ENCODE measurements at places on chromosomes 12 and 14.
A peak's percentile ranks its signal among the peaks of the same experiment; 100 is the strongest.

DNA sequence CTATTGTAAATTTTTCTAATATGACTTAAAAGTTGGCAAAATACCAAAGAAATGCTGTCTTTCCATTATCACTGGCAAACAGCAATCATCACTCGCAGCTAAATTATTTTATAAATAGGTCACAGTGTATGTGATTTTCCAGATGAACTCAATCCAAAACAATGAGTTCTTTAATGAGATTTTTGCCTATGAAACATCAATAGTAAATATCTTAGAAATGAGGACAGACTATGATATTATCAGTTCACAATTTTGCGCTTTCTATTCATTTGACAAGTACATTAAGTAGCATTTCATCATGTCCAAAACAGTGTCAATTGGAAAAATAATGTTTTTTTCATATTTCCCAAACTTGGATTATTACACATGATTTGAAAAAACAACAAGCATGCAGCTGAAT lies 65.7 kb downstream of the PIK3C2G start:
- no peak for DNase-seq

DNA sequence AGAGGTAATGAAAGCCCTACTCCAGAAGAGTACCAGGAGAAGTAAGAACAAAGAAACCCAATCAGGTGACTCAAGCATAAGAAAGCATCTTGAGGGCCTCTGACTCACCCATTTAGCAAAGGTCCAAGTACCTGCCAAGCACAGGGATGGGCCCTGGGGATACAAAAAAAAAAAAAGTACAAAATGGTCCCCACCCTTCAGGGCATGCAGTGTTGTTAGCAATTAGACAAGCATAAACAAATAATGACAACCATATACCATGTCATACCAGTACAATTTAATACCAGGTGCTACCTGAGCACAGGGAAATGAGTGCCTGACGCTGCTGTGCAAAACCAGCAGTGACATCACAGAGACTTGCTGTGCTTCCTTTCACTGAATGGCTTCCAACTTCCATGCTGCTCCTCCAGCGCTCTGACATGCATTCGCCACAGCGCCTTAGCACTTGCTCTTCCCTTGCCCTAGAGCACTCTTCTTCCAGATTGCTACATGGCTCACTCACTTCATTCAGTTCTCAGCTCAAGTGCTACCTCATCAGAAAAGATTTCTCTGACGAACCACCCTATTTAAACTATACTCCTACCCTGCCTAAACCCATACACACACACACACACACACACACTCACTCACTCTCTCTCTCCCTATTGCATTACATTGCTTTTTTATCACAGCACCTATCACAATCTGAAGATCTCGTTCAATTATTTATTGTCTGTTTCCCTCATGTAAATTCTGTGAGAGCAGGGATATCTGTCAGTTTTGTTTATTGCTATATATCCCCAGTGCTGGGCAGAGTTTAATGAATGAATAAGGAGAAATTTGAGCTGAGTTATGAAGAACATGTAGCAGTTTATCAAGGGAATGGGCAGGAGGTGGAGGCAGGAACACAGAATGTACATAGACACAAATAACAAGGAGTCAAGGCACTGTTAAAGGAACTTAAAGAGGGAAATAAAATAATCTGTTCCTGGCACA lies 12.9 kb upstream of the EPS8 start:
- peak; percentile 83 for DNase-seq

GRCh38 chr14:39946807-39947206 lies 514.6 kb upstream of the FBXO33 start:
- peak; percentile 46 for DNase-seq

DNA sequence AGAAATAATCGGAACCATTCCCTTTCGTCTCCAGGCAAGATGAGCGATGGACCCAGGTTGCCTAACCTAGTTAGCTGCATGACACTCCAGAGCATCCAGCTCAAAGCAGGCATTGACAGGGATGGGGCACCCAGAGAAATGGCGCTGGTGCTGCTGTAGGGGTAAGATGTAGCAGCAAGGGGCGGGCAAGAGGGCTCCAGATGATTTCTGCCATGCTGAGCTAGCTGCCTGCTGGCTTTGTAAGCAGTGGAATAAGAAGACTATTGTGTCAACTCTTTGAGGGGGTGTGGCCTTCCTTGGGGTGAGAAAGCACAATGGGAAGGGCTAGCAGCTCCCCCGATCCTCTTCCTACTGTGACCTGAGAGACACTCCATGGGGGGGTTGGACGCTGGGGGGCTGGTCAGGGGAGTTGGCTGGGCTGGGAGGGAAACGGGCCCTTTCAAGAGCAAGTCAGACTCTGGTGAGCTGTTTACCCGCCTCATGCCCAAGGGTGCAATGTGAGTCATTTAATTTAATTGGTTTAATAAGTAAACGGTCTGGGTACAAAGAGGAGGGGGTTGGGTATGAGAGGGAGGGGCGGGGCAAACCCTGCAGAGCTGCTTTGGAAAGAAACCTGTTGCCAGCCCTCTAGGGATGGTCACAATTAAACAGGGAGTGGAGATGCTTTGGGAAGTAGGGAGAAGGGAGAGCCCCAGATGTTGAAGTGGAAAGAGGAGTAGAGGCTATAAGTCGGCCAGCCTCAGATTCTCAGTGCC lies 50.5 kb downstream of the B4GALNT3 start:
- DNase-seq: peak; percentile 35

GRCh38 chr12:47080725-47081502 lies 1.2 kb upstream of the AMIGO2 start:
- DNase-seq: peak; percentile 89

GRCh38 chr14:57071639-57072038 lies 197.1 kb downstream of the EXOC5 start:
- no peak for DNase-seq

- DNase-seq: peak; percentile 34
Measured at GRCh38 chr12:102631274-102631673, 150.9 kb upstream of the IGF1 start.

DNA sequence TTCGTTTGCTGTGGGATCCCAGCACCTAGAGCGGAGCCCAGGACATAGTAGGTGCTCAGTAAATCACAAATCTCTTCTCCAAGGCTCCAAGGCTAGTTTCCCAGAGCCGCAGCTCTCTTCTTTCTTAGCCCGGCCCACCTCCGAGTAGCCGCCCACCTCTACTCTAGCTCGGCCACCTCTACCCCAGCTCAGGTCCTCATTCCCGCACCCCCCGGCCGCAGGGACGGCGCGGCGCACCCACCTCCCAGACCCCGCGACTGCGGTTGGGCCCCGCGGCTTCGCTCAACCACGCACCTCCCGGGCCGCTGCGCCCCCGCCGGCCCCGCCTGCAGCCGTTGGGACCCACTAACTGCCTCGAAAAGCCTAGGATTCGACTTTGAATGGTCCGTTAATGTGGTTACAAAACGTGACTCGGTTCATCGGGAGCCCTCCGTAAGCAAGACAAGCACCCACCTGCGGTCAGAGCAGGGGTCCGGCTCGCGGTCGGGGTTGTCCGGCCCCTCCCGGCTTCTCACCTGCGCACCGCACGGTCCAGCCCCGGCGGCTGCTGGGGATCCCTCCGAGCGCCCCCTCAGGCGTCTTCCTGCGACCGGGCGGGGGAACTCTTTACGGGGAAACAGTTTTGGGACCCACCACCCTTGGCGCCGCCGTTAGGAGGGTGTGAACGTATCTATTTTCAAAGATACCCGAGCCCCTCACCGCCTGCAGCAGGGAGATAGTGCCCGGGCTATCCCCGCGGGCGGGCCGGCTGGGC lies at the start of gene SLC2A14:
SLC2A14 (minus strand) TSS at position 350 of the 754 bp plus-strand sequence. CDS start 3,035 bp downstream, outside the sequence.
- no peak for DNase-seq

GRCh38 chr12:53995002-53995377 lies 5.0 kb upstream of the HOXC9 start:
- DNase-seq: no peak

- DNase-seq: no peak
Measured at GRCh38 chr12:130444061-130444460, 106.4 kb downstream of the PIWIL1 start.

DNA sequence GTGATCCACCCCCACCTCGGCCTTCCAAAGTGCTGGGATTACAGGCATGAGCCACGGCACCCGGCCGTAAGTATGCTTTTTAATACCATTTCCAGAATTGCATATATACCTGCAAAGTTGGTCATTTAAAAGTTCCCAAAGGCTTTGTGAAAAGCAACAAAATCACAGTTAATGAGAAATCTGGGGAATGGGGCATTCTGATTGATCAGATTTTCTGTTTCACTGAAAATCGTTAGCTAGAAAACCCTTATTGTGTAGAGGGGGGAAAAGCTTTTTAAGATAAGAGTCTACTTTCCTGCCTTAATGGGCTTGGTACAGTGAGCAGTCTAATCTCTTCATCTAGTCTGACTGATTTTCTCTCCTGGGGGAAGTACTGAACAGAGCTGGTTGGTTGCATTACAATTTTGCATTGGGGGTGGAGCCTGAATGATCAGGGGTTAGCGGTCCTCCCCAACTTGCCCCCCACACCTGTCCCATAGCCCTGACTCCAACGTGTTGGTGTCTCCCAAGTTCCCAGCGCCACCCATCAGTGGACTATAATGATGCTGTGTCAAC lies 23.8 kb downstream of the IL31 start:
- no peak for DNase-seq

DNA sequence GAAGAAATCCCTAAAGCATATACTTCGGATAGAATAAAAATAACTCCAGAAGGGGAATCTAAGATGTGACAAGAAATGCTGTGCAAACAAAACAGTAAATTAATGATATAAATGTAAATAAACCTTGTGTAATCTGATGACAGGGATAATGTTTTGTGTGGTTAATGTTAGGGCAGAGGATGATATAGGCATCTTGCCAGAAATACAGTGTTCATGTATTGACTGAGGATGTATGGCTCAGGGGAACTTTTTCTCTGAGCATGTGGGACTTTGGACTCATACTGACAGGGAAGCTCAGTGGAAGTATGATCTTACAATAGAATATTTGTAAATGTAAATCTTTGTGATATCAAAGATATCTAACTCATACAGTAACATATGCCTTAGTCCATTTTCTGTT lies 420.2 kb downstream of the TMTC2 start:
- no peak for DNase-seq

DNA sequence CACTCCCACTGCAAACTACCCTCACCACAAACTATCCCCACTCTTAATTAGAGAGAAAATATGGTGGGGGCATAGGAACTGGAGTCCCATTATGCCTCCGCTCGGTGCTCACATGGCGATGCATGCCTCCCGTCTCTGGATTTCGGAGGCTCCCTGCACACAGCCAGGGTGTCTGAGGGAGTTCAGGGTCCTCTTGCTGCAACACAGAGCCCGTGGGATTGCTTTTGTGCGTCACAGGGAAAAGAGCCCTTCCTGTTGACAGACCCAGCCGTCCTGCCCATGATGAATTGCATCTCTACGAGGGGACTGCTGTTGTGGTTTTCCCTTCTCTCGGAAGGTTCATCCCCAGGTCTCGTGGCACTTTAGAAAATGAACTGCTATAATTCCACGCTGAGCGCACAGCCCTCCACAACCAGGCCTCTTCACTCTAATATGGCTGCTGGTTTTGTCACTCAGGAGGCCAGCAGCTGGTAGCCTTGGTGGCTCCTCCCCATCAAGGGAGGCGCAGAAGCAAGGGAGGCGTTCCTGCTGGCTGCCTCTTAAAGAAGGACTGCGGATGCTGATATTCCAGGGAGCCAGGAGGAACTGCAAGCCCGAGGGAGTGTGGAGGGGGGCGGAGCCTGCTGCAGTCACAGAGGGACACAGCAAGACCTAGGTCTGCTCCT lies 158.0 kb downstream of the KCNA5 start:
- DNase-seq: no peak

- DNase-seq: peak; percentile 50
Measured at GRCh38 chr12:52874573-52875435, 26.0 kb upstream of the KRT78 start.

DNA sequence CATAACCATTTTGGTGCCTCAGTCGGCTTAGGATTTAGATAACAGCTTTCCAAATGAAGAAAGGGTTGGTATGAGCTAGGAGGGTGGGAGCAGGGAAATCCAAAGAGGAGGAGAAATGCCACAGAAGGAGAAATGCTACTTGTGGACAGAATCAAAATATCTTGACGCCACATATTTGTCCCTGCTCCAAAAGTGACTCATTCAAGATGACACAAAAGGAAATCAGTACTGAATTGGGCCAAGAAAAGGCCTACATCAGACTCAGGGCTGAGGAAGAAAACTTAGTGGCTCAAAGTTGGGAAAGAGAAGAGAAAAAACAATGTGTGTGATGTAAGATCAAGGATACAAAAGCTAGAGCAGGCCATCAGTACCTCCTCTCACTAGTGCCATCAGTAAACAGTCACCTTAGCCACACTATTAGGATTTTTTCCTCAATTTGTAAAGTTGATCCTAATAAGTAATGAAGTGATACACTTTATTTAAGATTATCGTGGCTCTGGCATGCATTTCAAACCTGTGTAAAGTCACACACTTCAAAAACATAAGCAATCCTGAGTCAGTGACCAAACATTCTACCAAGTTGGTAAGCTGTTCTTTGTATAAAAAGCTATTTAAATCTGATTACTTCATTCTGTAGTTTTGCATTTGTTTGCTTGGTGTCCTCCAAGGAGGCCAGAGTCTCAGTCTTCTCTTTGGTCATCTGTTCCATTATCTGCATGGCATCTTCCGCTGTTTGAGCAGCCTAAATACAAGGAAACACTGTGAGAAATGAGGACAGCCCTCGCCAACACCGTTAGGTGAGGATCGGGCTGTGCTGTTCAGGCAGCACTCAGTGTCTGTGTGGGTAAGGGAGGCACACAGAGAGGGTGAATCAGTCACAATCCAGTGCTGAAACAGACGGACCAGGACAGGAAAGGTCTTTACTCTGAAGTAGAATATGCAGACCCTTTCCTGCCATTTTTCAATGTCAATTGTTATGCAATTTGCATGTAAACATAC lies 52.6 kb upstream of the VPS33A start:
- peak; percentile 63 for DNase-seq

- no peak for DNase-seq
Measured at GRCh38 chr12:69055706-69056105, 122.7 kb upstream of the CPM start.

- DNase-seq: no peak
Measured at GRCh38 chr14:30759172-30760125, 114.9 kb upstream of the COCH start.

GRCh38 chr12:9758119-9758518 lies 2.6 kb downstream of the CD69 start:
- DNase-seq: no peak

DNA sequence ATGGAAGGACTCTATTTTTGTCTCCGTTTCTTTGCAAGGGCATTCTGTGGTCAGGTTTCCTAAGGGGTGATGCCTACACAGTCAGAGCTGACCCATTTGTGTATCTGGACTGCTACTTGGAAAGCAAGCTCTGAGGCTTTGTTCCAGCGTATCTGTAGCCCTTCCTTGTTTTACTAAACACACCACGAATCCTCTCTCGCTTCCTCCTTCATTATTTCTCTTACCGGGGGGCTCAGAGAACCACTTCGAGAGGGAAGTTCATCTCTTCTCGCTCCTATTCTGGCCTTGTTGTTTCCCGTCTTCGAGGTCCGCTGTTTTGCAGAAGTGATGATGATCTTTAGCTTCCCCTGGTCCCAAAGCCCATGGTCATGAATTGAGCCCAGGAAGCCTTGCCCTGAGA lies 164.7 kb downstream of the SSPN start:
- DNase-seq: no peak

DNA sequence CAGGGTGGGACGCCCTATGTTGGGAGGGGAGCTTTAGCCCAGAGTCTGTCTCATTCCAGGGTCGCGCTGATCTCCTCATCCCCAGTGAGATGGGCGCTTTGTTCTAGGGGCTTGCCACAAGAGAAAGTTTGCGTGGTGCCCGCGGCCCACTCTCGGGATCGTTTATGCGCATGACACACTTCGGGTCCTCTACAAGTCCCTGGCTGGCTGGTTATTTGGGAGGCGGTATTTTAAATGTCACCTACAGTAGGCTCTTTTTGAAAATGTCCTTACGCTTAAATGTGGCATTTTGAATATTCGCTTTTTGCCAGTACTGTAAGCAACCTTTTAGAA lies 541 bp downstream of the GOLT1B start:
- DNase-seq: peak; percentile 24

Measured in MCF 10A (cell line).